ENCODE measurements at places on chromosomes 6 and 20. TPM values are rescaled to one million over a fixed set of nuclear protein-coding genes. Genes with fewer than 3 reads are reported as not detected.

TUBB2B gene
- 109 TPM for polyA plus RNA-seq

DNA sequence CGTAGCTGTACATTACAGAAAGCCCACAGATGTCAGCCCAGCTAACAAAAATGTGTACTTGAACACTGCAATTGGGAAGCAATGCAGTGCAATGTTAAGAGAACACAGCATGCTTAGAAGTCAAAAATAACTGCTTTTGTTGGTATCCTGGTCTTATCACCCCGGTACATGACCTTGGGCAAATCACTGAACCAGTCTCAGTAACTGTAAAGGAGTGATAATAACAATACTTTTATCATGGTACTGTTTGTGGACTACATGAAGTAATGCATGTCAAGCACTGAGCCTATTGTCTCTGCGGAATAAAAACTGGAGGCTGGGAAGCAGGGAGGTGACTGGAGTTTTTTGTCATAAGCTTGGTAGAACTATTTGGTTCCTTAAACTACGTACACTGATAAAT is 44.7 kb upstream of the SPDEF start:
- DNase-seq = no peak

DNA sequence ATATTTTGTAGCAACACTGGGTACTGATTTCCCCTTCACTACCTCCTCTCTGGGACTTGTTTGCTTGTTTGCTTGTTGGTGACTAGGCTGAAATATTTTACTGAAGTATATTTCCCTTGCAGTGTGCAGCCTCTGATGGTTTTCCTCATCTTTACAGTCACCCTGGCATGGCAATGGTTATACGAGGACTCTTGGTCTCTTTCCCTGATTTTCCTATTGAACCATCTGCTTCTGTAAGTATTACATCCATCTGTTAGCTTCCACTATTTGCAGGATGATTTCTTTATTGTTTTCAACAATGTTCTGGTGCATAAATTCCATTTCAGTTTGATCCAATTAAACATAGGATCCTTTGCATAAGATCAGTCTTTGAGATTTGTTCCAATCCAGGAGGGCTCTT is 465.1 kb downstream of the MEI4 start:
- no peak for DNase-seq

DNA sequence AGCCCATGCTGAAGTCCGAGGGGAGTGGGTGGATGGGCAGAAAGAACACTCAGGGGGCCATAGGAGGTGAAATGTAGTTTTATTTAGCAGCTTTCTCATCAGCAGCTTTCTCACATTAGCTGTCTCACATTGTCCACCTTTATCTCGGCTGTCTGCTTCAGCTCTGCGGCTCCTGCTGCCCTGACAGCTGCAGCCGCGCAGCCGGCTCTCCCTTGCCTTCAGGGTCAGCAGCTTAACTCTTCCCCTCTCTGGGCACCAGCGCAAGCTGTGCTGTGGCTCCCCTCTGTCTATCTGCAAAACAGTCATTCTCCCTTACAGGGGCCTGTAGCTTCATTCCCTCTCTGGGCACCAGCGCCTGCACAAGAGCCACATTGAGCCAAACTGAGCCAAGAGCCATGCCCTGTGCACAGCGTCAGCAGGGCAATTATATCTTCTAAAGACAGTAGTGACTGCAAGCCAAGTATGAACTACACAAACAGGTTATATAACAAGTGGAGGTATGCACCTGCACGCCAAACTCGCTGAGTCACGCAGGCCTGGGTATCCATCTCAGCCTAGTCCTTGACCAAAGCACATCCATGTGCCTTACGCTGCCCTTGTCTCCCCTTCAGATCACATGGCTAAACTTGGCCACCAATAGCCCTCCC is 198.8 kb downstream of the EYA2 start:
- DNase-seq = no peak

DNA sequence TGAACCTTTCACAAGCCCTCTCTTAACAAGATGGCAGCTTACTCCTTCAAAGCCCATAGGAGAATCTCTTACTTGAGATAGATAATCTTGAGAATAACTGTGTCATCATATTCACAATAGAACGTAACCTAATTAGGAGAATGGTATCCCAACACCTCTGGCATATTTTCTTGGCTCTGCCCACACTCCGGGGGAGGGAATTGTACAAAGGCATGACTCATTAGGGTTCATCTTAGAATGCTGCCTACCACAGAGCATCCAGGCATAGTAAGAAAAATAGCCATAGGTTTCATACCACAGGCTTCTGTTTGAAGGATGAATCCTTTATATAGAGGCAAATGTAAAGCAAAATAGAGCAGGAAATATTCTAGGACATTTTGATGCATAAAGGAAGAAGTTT is 1100.6 kb upstream of the CITED2 start:
- DNase-seq = no peak

DNA sequence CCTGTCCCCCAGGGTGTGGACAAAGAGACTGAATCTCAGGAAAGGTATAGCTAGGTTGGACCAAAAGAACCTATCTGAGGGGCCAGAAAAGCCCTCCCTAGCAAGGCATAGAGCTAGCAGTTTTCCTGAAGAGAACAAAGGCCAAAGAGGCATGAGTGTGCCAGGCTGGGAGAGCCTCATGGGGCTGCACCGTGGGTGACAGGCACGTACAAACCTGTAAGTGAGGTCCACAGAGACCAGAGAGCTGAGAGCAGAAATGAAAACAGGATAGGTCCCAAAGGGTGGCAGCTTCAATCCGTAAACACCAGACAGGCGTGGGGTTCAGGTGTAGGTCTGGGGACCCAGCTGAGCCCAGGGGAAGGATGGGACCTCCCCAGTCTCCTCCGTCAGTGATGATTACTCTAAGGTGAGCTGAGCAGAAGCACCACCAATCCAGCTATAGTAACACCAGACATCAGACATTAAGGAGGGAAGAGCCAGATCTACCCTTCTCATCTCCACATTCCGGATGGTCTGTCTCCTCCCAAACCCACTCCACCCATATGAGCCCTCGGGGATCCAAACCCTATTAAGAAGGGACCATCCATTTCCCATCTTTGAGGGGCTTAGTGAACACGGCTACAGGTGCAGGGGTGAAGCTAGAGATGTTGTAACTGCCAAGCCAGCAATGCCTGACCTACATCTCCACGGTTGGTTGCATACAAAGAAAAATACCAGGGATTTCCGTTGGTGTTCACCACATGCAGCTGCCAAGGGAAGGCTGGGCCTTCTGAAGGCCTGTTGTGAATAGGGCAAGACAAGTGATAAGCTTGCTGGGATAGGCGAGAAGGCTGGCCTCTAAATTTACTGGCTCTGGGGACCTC is 38.3 kb downstream of the BCL2L1 start:
- no peak for DNase-seq
